Smooth muscle cell of the brain vasculature (primary cell): ENCODE measurements at places on chromosomes 2 and 18.

DNA sequence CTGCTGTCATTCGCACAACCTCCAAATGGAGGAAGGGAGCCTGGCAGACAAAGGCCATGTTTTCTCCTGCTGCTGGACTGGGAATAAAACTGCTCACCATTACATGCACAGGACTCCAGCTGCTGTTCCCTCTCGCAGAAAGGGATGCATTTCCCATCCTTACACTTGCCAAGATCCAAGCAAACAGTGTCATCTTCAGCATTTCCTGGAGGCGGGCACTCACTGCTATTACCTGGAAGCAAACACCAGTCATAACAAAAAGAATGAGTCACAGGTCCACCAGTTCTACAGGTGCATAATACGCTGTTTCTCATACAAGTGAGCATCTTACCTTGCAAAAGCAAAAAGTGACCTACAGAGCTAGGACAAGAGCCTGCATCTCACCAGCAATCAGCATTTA is 22.7 kb downstream of the IAH1 start:
- DNase-seq = no peak

GRCh38 chr2:170695521-170696410 is 19.4 kb upstream of the SP5 start:
- no peak for DNase-seq

GRCh38 chr2:143564419-143564818 is 435.2 kb downstream of the ARHGAP15 start:
- DNase-seq = no peak

DNA sequence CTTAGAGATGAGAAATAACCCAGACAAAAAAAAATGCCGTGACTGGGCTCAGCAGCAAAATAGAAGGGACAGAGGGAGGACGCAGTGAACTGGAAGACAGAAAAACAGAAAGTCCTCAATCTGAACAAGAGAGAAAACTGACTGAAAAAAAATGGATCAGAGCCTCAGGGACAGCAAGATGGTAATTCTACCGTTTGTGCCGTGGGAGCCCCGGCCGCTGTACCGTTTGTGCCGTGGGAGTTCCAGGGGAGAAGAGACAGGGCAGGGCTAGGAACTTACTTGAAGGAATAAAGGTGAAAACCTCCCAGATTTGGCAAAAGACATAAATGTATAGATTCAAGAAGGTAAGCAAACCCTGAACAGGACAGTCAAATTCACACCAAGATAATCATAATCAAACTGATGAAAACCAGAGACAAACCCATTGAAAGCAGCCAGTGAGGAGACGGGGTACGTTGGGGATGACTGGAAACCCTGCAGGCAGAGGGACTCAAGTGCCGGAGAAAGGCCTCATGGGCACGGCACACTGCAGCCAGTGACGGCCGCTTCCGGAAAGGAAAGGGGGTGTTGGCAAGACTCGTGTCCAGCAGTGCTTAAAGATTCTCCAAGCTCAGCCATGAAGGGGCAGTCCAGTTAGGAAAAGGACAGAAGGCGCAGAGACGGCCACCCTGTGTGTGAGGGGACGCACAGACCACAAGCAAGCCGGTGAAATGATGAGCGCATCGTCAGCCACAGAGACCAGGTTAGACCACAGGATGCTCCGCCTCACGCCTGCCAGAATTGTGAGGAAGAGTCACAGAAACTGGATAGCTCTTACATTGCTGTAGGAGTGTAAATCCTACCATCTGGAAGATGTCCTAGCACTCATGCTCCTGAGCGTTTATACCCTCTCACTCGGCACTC is 40.0 kb upstream of the NFATC1 start:
- DNase-seq = no peak

GRCh38 chr2:74958274-74959105 is at the start of gene POLE4:
TSS of gene POLE4 (plus strand) at chr2:74958643. CDS start at chr2:74958680, 37 bp downstream.
- DNase-seq = peak; percentile 60

DNA sequence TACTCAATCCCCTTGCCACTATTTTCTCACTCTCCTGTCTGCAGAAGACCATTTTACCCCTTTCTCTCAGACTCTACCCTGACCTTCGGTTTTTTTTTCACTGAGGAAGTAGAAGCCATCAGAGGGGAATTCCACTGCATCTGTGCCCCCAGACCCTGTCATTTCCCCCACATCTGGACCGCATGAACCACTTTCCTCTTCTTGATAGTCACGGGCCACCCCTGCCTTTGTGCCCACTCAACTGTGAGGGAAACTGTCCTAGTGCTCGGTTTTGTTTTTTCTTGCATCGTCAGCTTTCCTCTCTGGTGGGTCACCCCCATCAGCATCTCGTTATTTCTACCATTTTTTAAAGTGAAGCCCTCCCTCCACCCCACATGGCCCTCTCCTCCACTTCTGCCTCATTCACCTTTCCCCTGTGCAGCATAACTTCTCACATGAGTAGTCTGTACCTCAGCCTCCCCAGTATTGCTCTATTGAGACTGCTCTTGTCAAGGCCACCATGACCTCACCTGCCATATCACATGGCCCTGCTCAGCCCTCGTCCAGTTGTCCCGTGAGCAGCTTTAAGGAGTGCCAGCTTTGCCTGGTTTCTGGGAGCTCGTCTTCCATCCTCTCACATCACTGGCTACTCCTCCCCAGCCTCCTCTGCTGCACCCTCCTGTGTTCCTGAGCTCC is 32.4 kb downstream of the TMEM87B start:
- no peak for DNase-seq

DNA sequence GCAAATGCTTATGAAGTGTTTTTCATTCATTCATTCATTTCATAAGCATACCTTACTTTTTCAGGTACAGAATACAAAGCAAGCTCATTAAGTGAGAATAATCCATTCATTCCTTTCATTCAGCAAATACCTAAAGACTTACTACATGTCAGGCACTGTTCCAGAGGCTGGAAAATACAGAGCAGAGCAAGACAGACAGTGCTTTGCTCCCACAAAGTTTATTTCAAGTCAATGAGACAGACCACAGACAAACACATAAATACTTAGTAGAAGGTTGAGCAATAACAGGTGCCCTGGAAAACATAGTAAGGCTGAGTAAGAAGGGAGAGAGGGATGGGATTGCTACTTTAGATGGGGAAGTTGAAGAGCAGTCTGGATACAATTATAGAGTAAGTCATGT is 309.8 kb downstream of the C1D start:
- DNase-seq = no peak

- no peak for DNase-seq
Measured at GRCh38 chr2:208542465-208543041, 136.0 kb downstream of the PTH2R start.

GRCh38 chr2:222960126-222960525 is 91.9 kb upstream of the KCNE4 start:
- no peak for DNase-seq

DNA sequence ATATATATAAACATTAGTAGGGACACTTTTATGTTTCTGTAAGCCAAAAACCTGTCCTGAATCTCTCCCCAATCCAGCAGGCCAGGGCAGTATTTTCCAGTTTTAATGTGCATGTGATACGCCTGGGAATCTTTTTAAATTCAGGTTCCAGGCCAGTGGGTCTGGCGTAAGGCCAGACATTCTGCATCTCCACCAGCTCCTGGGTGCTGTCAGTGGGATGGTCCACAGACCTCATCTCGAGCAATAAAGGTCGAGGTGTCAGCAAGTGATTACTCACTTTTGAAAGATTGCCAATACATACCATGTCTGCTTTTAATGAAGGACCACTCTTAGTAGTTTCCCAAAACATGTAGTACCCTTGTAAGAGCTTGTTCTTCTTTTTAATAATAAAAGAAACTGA is 189.9 kb upstream of the SH3BP4 start:
- DNase-seq = no peak

- DNase-seq = no peak
Measured at GRCh38 chr2:149527998-149528755, 59.4 kb downstream of the MMADHC start.

DNA sequence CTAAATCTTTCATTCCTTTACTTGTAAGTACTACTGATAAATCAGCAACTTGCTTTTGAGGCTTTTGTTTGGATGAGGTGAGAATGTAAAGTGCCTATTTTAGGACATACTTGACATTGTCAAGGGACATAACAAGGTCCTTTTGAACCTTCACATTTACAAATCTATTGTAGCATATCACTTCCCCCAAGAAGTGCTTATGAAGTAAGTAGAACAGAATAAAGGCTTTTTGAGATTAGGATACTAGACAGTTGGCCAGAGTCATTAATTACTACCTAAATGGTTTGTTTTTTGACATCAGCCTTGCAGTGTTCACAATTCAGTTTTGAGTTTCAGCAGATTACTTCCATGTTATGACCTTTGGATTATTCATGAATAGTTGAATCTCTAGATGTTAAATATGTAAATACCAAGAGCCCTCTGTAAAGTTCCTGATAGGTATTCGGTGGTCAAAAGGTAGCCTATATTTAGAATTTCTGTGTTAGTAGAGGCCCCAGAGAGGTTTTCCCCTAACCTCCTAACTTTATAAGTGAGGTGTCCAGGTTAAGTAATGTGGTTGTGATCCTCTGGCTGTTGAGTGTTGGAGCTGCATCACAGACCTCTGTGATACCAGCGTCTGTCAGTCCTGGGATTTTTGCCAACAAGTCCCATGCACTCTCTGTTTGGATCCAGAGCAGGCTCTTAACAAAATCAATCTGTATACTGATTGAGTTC is 67.2 kb downstream of the LCLAT1 start:
- no peak for DNase-seq

DNA sequence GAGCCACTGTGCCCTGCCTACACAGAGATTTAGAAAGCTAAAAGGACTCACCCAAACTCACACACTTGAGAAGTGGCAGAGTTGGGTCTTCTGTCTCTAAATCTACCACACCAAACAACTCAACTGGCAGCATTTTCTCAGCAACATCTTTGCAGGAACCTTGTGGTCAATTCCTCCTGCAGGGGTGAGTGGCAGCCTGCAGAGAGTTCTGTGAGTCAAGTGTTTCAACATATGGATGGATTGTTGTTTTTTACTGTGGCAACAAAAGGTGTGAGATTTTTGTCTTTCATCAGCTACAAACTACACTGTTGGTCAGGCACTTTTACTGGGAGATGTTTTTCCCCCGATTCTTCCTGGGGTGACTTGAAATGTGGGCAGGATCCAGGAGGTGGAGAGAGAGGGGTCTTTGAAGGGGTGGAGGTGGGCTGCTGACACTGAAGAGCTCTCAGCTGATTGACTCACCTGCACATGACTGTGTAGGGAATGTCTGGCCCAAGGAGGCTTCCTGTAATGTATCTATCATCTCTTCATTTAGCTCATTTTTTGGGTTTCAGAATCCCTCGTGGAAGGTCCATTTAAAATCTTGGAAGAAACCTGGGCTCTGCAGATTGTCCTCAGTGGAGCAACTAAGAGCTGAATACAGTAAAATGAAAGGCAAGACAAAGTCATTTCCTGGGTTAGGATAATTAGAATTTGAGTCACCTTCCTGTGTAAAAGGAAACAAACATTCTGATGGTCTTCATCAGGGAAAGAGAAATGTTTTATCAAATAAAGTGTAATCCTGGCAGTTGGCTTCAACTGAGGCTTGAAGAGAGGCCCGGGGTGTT is 98.6 kb downstream of the MSH2 start:
- DNase-seq = peak; percentile 61

GRCh38 chr2:55901941-55902340 is 21.6 kb downstream of the EFEMP1 start:
- DNase-seq = no peak

DNA sequence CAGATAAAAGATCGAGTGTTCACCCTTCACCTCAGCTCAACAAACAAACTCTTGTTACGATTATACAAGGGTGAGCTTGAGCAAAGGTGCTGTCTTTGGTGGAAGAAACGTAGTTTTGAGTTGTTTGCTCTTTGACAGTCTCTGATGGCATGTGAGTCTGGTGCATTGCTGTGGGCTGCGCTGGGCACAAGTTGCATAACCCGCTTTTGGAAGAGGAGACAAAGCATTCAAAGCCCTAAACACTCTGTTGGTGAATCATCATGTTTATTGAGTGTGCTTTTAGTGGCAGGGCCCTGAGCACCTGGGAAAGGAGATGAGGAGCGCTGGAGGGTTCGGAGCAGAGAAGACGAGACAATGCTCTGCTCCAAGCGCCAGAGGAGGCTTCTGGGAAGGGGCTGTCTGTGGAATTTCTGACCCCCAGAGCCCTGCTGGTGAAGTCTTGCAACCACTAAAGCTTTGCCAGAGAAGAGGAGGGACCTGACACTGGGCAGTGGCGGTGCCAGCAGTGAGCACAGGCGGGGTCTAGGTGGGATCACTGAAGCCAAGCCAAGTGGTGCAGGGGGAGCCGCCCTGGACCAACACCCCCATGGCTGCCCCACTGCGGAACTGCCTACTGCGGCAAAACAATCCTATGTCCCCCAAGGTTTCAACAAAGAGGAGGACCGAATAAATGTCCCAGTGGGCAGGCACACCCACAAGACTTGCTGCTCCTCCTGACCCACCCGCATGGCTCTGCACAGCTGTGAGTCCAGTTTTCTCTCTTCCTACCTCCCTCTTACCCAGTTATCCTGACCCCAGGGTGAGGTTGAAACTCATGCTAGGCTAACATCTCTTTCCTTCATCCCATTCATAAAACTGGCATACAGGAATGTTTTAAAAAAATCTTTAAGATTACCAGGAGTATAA is 64.0 kb downstream of the TNFRSF11A start:
- no peak for DNase-seq

GRCh38 chr2:18272148-18272494 is 288.3 kb downstream of the RDH14 start:
- DNase-seq = no peak

GRCh38 chr2:240286596-240286995 is 146.1 kb upstream of the OTOS start:
- no peak for DNase-seq

GRCh38 chr2:133568598-133568997 is 335 bp upstream of the NCKAP5 start:
- no peak for DNase-seq

- DNase-seq = no peak
Measured at GRCh38 chr18:10928772-10929373, 220.5 kb downstream of the PIEZO2 start.

GRCh38 chr18:28177828-28178635 is 1.1 kb upstream of the CDH2 start:
- DNase-seq = no peak

DNA sequence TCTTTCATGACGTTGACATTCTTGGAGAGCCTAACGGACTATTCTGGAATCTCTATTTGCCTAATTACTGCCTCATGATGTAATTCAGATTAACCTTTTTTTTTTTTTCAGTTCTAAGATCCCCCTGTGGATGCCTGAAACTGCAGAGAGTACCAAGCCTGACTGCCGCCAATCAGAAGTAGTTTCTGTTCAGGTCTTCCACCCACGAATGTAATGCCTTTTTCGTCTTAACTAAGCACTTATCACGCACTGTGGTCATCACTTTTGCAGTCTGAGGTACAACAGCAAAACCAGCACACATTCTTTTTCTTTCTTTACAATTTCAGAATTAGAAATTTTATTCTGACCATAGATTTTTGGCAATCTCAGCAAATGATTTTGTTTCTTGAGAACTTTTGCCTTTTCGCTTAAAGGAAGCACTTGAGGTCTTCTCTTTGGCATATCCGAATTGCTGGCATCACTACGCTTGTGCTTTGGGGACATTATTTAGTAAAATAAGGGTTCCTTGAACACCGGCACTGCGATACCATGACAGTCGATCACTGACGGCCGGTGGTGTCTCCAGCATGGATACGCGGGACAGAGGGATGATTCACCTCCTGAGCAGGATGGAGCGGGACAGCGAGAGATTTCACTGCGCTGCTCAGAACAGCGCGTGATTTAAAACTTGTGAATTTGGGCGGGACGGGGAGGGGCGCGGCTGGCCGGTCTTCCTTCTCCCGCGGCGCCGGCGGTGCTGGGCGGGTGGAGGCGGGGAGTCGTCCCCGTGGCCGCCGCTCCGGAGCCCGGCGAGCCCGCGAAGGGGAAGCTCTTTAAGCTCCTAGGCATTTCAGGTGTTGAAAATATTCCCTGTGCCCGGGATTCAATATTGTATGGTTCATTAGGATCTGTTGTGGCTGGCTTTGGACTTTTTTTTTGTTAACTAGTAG is 32.0 kb upstream of the GPR55 start:
- DNase-seq = no peak

- no peak for DNase-seq
Measured at GRCh38 chr2:169110916-169111315, 41.6 kb downstream of the DHRS9 start.
